ENCODE measurements at places on chromosomes 5 and 9.

GRCh38 chr9:3912817-3913216 lies 387.0 kb upstream of the RFX3 start:
- DNase-seq: no peak

GRCh38 chr9:128675382-128675781 lies 13.6 kb upstream of the SET start:
- no peak for DNase-seq

DNA sequence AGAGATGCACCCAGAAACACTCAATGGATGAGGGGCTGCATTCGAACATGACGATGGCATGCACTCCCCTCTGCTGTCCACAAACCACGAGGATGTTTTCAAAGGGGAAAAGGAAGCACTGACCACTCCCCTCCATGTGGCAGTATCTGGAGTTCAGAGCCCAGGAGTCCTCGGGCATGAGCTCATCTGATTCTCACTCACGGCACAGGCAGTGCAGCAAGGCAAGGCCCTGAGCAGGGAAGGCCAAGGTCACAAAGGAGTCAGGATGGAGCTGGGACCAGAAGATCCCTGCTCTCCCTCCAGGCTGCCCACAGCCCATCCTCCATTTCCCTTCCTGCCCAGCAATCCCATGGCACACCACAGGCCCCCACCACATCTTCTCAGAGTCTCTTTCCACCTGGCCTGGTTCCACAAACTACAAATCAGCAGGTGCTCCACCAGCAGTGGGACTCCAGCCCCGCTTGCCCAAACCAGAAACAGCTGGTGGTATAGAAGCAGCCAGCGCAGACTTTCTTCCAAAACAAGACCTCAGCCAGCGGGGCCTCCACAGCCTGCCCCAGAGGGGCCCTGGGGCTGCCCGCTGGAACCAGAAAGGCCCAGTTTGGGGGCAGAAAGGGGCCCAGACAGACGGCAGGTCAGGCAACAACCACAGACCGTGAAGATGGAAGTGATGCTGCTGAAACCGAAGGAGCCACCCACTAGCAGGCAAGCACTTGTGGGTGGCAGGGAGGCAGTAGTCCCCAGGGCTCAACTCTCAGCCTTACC lies 12.2 kb downstream of the TNIP1 start:
- no peak for DNase-seq

DNA sequence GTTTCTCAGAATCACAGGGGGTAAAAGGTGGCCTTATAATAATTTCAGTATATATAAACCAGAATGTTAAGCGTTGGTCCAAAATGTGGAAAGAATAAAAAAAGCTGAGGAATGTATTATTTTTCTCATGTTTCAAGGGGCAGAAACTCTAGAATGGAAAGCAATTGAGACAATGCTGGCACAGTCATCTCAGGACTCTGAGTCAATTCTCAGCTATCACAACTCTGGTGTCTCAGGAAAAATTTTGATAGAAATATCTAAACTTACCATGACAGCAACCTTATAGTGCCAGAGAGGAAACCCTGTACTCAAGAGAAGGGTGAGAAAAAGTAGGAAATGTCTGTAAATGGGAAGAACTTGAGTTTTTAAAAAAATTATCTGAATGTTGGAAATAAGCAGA lies 1189.4 kb upstream of the NUDT12 start:
- DNase-seq: no peak

DNA sequence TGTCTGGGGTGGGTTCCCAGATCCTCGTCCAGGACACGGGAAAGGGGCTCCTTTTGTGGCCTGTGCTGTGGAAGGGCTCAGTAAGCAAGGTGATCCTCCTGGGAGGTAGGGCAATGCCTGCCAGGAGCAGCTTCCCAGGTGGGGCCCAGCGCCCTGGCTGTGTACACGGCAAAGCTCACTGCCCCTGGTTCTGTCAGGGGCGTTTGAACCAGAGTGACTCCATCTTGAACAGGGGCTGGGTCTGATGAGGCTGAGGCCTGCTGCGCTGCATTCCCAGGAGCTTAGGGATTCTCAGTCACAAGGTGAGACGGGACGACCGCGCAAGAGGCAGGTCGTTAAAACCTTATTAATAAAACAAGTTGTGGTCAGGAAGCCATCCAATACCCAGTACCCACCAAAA lies 19.9 kb upstream of the SLC12A7 start:
- DNase-seq: no peak

GRCh38 chr9:124209279-124209678 lies 48.5 kb upstream of the NEK6 start:
- DNase-seq: no peak
